ENCODE measurements at places on chromosomes 6 and 20.

DNA sequence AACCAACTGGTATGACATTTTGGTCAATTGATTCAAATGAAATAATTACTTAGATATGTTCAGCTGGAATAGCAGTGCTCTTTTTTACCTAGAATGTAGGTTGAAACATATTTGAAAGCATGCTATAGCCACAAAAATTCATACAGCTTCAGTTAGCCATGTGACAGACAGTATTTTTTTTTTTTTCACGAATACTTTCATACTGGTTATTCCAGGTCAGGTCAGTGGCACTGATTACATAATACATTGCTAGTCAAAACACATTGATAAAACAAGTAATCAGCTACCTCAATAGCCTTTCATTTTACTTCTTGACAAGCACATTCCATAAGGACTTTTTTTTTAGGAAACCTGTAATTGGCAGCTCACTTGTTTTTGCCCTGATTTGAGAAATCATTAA, 222.6 kb downstream of the EYA4 start:
- DNase-seq = no peak

- no peak for DNase-seq
Measured at GRCh38 chr6:32076321-32076809, 32.8 kb downstream of the TNXB start.

DNA sequence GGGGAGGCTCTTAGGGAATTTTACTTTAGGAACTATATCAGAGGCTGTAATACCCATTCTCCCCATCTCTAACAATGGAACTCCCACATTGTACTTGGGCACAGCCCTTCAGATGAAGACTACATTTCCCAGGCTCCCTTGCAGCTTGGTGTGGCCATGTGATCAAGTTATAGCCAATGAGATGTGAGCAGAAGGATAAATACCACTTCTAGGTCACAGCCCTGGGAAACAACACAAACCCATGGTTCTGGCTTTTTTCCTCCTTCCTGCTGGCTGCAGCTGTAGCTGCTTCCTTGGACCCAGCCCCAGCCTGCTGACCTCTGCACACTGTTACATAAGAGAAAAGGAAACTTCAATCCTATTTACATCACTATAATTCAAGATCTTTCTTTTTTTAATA, 445.9 kb upstream of the JARID2 start:
- DNase-seq = peak; percentile 94

GRCh38 chr6:46948699-46949098, 27.0 kb upstream of the ADGRF5 start:
- no peak for DNase-seq

GRCh38 chr20:57890202-57890800, 180.5 kb upstream of the PMEPA1 start:
- no peak for DNase-seq

DNA sequence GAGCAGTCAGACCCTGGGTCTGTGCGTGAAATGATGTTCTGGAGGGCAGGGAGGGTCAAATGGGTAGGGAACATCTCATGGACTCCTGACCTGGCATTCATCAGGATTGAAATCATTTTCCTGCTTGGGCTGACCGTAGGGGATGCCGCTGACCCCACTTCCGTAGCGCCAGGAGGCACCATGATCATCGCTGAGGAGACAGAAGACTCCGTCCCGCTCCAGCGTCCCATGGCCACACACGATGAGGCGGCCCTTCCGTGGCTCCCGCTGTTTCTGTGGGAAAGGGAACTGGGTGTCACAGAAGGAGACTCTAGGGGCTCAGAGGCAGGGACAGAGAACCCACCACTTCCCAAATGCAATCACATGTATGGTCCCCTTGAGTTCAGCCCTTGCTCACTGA, 2.3 kb downstream of the NEU1 start:
- no peak for DNase-seq

DNA sequence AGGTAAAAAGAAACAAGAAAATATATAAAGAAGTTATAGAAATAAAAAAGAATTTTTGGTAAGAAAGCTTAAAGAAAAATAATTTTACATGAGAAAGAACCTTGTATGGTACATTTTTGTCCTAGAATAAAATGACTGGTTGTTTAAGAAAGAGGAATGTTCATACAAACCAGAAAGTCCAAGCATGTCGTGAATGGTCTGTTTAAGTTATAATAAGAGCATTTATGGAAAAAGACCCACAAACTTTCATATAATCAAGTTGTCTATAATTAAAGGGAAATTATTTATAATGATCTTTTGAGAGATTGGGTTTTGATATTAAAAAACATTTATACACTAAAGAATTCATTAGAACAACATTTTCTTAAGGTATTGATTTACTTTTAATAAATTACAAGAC, 27.8 kb upstream of the FAM110A start:
- DNase-seq = peak; percentile 11

GRCh38 chr6:3331971-3332370, 73.2 kb downstream of the PSMG4 start:
- DNase-seq = no peak

DNA sequence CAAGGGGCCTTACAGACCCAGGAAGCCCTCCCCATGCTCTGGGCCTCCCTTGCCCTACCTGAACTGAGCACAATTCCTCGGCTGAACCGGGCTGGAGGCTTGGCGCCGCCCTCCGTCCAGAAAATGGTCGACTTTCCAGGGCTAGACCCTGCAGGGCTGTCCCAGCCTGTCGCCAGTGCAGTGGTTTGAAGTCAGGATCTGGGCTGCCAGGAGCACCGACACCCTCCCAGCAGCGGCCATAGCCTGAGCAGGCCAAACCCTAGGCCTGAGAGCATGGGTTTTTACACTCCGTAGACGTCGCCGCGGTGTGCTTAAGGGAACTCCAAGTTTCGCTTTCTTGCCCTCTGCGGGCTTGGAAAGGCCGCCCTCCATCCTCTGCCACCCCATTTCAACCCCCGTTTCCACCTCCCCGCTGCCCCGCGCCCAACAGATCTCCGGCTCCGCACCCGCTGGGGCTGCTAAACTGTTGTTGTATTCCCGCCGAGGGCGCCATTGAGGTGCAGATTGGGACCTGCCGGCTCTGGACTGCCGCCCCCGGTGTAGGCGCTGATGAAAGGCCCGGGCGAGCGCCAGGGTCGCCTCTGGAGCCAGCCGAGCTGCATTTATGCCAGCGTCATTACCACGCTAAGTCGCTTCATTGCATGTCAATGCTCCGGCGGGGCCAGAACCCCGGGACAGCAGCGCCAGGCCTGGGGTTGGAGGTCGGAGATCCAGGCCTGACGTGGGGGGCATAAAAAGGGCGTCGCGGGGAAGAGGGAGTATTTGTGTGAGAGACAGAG, 2.2 kb upstream of the TFAP2A start:
- DNase-seq = no peak

DNA sequence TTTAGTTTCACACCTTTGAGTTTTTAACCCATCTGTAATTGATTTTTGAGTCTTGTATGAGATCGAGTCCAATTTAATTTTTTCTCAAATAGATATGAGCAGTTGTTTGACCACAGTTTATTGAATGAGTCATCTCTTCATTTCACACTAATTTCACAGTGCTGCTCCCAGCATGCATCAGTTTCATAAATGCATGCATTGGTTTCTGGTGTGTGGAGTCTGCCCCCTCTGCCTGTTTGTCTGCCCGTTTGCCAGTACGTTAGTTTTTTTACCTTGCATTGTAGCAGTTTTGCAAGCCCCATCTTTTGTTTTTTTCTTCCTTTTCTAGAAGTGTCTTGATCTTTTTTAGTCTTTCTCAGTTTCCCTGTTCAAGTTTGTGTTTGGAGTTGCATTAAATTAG, 11.9 kb downstream of the SLX4IP start:
- DNase-seq = no peak

DNA sequence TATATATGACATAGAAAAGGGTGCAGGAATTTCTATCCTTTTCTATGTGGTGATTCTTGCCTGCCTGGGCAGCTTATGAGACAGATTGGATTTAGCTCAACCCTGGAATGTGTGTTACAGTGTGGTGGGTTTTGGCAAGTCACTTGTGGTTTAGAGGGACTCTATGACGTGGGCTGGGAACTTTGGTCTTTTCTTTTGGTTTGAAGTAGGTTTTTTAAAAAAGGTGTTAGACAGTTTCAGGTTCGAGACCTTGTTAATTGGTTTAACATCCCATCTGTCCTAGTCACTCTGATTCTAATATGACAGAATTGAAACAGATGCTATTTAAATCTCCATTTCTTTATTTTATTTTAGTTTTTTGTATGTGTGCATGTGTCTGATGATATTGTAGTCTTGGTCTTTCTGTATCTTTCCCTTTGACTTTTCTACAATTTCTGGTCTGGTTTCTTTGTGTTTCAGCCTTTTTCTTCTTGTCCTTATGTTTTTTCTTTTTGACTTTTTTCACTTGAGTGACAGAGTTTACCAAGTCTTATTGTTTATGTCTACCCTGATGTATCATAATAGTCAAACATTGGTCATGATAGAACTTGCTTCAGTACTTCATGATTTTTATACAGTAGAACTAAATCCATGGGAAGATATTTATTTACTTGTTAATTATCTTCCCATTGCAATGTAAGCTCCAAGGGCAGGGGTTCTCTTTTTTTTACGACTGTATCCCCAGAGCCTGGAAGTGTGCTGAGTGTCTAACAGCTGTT, 174.3 kb downstream of the CDKAL1 start:
- DNase-seq = no peak

DNA sequence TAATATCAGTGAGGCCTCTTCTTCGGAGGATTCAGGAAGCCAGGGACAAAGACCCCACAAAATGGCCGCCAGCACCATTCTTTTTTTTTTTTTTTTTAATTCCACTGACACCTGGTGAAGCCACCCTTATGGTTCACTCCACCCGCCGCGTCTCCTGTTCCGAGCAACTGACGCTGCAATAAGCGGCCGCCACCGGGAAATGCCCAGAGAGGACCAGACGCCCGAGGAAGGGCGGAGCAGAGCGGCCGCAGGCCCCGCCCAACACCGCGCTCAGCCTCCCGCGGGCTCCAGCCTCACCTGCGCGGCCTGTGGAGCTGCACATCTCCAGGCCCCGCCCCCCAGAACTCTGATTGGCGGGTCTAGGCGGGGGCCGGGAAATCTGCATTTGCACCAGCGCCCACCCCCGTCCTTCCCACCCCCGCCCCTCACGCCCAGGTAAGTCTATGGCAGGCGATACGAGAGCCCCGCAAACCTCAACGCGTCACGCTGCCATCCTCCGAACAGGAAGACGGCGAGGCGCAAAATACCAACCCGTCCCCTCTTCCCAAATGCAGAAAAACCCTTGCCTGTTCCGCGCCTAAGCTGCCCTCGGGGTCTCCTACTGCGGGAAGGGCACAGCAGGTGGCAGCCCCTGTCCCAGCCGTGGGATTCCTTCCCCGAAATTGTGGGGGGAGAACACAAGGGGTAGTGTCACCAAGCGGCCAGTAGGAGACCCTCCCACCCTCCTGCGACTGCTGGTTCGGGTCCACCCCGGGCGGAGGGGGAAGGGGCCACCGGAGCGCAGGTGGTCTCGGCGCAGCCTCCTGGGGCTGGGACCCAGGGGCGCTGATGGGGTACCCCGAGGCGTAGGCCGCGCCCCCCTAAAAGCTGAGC, 960 bp downstream of the ATP9A start:
- peak; percentile 93 for DNase-seq

DNA sequence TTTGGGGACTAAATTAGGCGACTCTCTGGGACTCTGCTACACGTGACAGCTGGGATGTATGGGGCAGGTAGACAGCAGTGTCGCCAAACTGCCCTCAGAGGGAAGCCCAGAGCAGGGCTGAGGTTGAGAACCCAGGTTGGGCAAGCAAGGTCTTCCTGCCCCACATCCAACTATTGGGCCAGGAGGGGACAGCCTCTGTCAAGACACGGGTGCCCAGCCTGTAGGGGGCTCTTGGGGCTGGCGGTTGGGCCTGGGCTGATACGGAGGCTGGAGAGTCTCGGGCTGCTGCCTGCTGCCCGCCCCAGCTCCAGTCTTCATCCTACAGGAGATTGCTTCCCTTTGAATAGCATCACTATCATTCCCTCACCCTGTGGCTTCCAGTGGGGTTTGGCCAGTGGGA, 33.3 kb downstream of the CPNE5 start:
- no peak for DNase-seq

DNA sequence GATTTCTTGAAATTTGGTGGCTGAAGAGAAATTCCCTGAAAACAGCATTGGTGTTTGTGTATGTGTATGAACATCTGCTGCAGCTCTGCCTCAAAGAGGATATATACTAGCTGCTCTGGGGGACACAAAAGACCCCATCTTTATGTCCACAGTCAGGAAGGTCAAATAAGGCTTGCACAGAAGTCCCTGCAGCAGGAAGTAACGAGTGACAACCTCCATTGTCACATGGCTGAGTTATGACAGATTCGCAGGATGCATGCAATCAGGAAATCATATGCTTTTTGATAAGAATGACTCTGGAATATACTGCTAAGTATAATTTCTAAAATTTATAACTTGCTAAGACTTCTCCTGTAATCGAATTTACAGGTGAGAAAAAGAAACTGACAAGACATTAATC, 225.9 kb upstream of the CST7 start:
- no peak for DNase-seq

GRCh38 chr6:56913285-56914074, 41.4 kb upstream of the BEND6 start:
- DNase-seq = peak; percentile 84

GRCh38 chr6:124999105-124999764, 37.0 kb downstream of the RNF217 start:
- DNase-seq = peak; percentile 78

DNA sequence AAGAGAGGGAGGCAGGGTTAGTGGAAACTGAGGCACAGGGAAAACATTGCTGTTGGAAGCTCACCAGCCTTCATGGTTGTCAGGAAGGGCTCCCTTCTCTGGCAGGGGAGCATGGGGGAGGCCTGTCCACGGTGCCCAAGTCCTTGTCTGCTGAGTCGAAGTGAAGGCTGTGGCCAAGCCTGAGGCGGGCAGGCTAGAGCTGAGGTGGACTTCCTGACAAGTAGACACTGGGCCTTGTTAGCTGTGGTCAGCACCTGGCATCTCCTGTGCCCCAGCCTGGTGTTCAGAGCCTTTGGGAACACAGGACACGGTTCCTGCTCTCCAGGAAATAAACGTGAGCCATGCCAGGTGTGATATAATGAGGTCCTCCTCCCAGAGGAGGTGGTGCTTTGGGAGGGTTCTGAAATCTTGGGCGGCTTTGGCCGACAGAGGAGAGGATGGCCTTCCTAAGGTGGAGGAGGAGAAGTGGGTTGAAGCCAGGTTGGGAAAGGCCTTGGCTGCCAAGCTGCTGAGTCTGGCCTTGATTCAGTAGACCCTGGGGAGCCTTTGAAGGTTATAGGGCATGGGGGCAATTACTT, 138.4 kb upstream of the RNF24 start:
- DNase-seq = no peak

Measured in cerebellar cortex (tissue), 1 donor.